ENCODE measurements at places on chromosomes 2 and 18.
A peak's percentile ranks its signal among the peaks of the same experiment; 100 is the strongest.

DNA sequence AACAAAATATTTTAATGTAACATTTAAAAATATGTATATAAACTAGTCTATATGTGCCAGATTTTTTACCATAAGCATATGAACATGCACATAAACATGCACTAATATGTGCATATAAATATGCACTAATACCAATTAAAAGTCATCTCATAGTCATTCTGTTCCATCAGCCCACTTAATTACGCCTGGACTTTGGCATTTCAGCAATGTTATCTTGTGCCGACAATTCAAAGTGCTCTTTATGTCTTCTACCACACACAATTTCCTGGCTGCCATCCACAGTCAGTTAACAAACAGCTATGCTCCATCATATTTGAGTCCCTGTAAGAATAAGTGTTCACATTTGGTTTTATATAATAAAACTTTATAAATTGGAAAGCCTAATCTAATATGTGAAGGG lies 92.6 kb upstream of the TSPYL6 start:
- no peak for DNase-seq

- no peak for DNase-seq
These were observed 888 bp upstream of the TWSG1 start for GRCh38 chr18:9333441-9334328.

DNA sequence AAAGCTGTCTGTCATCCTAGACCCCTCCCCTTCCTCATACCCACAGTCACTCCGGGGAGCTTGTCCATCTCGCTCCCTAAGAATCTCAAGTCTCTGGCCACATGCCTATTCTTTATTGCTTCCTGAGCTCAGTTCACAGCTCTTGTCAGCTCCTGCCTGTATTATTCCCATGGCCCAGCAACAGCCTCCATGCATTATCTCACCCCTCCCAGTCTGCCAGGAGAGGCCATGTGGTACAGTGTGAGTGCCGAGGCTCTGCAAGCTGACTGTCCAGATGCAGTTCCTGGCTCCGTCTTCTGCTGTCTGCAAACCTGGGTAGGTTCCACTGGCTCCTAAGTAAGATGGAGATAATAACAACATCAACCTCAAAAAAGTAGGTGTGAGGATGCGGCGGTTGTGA lies 79.7 kb downstream of the MRPS9 start:
- DNase-seq: no peak

GRCh38 chr2:160952464-160953254 lies 207.6 kb upstream of the TANK start:
- no peak for DNase-seq

DNA sequence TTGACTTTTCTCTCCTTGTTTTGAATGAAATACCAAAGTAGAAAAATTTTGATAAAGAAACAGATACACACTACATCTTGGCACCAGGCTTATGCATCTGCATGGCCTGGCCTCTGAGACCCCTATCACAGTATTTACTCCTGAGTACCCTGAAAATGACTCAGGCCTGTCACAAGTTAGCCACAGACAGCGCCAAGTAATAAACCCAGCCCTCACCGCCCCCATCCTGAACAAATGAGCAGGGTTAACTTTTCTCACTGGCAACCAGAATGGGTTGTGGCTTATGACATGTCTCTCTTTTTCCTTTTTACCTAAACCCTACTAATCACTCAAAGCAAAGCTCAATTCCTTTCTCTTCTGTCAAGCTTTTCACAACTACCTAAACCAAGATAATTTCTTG lies 35.3 kb downstream of the SPRED2 start:
- no peak for DNase-seq

GRCh38 chr2:171432969-171433762 lies 624 bp downstream of the METTL8 start:
- peak; percentile 15 for DNase-seq

GRCh38 chr2:203949228-203949627 lies 12.7 kb downstream of the ICOS start:
- peak; percentile 21 for DNase-seq

DNA sequence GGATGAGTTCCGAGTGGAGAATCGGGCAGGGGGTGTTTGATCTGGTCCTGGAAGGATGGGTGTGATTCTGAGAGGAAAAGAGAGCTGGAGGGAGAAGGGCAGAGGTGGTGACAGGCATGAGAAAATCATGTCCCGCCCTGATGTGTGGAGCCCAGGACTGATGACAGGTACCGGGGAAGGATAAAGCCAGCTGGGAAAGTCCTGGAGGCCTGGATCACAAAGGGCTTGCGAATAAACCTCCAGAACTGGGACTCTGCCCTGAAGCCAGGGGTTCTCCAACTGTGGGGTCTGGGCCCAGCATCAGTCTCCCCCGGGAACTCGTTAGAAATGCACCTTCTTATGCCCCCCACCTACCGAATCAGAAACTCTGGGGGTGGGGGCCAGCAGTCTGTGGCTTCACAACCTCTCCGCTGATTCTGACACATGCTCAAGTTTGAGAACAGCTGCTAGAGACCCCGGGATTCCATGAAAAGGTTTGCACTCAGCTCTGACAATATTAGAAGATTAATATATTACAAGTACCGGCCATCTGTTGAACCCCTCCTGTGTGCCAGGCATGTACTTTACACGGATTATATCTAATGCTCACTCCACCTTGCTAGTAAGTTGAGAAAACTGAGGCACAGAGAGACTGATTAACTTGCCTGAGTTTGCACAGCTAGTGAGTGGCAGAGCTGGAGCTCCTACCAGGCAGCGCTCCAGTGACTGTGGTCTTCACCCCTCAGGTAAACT lies 8.0 kb downstream of the TNFRSF11A start:
- no peak for DNase-seq

DNA sequence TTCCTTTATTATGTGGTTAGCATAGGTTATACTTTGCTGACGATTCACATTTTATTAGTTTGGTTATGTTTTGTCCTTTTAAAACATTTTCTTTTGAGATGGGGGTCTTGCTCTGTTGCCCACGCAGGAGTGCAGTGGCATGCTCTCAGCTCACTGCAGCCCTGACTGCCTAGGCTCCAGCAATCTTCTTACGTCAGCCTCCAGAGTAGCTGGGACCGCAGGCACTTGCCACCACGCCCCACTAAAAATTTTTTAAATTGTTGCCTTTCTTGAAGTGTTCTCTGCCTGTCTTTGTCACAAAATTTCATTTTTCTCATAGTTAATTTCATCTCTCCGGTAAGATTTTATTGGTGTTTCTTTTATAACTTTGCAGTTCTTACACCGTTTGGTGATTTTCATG lies 18.9 kb downstream of the HRH4 start:
- no peak for DNase-seq

- no peak for DNase-seq
These were observed 69.0 kb downstream of the POLR1A start for GRCh38 chr2:86036669-86037138.

DNA sequence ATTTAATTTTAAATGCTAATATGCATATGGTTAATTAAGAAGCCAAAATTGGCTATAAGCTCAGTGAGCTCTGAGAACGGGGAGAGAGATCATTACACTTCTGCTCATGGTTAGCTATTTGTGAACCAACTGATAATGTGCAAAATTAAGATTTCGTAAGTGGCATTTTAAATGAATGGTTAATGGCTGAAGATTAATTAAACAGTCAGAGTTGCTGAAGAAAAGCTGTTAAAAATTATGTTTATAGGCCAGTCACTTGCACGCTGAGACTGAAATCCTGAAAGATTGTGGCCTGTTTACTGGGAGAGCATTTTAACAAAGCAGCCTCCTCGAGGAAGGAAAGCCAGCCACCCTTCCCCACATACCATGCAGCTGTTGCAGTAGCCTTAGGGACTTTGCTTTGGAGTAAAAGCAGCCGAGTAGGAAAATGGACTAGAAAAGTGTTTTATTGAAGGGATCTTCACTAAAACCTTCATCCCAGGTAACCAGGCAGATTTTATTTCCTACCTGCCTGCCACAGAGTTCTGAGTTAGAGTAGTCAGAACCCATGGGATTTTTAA lies 218.8 kb upstream of the NRP2 start:
- no peak for DNase-seq

- DNase-seq: no peak
These were observed 658.7 kb downstream of the CNTNAP5 start for GRCh38 chr2:124683536-124684428.

GRCh38 chr2:226981791-226982326 lies 146.0 kb downstream of the RHBDD1 start:
- no peak for DNase-seq

- peak; percentile 16 for DNase-seq
These were observed 686.0 kb downstream of the NRXN1 start for GRCh38 chr2:50345701-50346591.

DNA sequence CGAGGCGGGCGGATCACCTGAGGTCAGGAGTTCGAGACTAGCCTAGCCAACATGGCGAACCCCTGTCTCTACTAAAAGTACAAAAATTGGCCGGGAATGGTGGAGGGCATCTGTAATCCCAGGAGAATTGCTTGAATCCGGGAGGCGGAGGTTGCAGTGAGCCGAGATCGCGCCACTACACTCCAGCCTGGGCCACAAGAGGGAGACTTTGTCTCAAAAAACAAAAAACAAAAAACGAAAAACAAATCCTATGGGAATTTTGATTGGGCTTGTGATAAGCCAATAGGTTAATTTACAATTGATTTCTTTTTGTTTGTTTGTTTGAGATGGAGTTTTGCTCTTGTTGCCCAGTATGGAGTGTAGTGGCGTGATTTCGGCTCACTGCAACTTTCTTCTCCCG lies 24.2 kb upstream of the TOGARAM2 start:
- peak; percentile 42 for DNase-seq

- DNase-seq: no peak
These were observed 102.9 kb downstream of the CABLES1 start for GRCh38 chr18:23238152-23238531.

- no peak for DNase-seq
These were observed 1597.5 kb upstream of the PIK3C3 start for GRCh38 chr18:40357536-40357935.

DNA sequence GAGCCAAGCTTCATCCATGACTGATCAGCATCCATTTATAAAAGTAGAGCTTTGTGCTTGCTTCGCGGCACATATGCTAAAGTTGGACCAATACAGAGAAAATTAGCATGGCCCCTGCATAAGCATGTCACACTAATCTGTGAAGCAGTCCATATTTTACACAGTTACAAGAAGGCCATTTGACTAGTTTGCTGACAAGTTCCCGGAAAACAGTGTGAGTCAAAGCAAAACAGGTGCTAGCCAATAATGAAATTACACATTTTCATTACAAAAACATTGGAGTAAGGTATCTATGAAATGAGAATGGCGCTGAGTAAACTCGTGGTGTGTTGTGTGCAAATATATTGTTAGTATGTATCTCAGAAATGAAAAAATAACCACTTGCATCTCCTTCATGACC lies 4.7 kb downstream of the ANKRD62 start:
- no peak for DNase-seq

- DNase-seq: no peak
These were observed 9.1 kb upstream of the ARID5A start for GRCh38 chr2:96527286-96528005.

DNA sequence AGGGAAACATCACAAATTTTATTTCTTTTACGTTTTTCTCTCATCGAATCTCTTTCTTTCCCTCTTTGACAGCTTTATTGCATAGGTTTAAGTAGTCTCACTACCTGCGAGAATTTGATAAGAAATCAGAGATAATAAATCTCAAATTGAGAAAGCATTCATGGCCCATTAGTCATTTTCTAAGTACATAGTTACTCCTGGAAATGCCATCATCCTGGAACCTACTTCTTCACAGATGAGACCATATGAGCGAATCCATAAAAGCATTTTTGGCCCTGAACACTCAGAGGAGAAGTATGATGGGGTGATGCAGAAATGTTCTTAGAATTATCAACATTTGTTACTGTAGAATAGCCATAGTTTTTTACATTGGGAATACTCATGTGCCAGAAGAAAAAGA lies 138.0 kb upstream of the ARHGAP28 start:
- no peak for DNase-seq

DNA sequence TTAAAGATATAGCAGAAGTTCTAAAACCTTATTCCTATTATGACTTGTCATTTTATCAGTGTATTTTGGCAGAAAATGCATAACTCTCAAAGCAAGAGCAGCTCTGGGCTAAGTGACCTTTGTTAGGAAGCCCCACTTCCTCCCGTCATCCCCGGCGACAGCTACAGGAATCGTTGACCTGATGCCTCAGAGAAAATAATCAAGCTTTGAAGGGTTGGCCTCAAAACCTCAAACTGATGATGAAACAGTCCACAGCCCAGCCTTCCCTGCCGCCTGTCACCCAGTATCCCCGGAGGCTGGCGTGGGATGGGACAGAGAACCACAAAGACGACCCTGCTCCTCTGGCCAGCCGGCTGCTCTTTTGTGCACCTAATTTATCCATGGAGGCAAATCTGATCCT lies 65.3 kb downstream of the KCNF1 start:
- no peak for DNase-seq

DNA sequence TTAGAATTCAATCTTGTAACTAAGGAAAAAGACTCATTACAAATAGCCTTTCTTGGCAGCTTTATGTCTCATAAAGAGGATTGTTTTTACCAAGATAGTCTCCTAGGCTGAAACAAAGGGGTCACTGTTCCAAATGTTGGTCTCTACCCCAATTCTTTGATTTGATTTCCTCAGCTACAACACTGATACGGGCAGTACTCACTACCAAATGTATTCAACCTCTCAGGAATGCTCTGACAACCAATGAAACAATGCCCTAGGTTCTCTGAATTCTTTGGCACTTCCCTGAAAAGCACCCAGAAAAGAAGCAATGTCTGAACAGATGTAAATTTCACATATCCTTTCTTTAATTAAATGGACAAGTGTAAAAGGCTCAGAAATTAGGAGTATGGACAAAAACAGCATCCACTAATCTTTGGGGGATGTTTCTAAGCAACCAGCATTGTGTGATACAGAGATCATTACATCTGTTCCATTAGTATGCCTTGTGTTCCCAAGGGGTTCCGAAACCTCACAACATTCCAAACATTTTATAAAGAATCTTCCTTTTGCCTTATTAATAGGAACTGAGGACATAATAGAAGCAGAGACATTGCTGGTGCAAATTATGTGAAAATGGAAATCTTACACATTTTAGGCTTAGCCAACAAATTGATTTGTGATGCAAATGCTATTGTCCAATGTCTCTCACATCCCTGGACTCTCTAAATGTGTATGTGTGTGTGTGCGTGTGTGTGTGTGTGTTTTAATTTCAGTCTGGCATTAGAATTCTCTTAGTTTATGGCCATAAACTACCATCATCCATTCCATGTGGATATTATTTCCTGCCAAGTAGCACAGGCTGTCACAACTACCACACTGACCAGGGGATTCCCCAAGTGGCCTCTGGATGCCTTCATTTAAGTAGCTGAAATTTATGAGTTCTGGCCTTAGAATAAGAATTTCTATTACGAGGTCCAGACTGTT lies 276.0 kb downstream of the MTX2 start:
- no peak for DNase-seq

GRCh38 chr2:135925571-135925970 lies 49.3 kb upstream of the MCM6 start:
- no peak for DNase-seq

All from kidney capillary endothelial cell (primary cell).